ENCODE measurements at places on chromosomes 4 and X.

GRCh38 chr4:141229408-141230101, 8.9 kb downstream of the ZNF330 start:
- no peak for DNase-seq

- no peak for DNase-seq
Measured at GRCh38 chr4:56817840-56818491, 3.5 kb downstream of the SPINK2 start.

DNA sequence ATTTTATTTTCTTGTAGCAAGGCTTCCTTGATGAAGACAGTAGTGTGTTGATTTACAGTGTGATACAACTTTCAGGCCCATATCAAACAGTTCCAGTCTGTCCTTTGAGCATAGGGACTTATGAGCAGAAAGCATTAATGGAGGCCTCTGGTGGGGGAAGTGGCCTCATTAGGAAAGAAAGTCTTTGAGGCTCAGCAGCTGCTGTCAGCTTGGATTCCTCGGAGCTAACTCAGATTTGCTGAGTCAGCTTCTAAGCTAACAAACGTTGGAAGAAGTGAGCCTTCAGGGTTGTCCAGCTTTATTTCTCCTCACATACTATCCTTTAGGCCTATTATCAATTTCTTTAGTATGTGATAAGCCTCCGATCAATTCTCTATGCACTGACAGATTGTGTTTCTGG, 15.8 kb upstream of the SFRP2 start:
- no peak for DNase-seq

- no peak for DNase-seq
Measured at GRCh38 chr4:113499696-113500095, 261.8 kb downstream of the CAMK2D start.

GRCh38 chrX:110302975-110303374, 14.9 kb downstream of the AMMECR1 start:
- DNase-seq = no peak

DNA sequence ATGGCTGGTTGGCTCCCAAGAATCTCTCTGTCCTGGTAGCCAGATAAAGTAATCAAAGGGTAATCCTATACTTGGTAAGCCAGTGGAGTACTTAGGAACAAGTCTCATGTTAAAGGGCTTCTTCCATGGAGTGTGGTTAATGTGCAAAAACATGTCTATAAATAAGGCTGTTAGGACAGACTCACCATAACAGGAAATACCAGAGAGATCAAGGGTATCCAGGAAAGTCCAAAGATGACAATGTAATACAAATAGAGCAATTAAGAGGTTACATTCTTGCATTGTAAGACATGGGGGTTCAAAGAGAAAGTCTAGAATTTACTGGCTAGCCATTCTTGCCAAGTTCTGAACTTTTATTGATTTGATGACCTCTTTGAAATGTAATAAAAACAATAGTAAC, 61.9 kb upstream of the ZCCHC13 start:
- DNase-seq = no peak

- DNase-seq = no peak
Measured at GRCh38 chr4:76594173-76594572, 159.1 kb downstream of the SHROOM3 start.

- peak; percentile 69 for DNase-seq
Measured at GRCh38 chr4:26878794-26879391, 18.3 kb downstream of the STIM2 start.

GRCh38 chr4:83964996-83965541, 429.2 kb downstream of the GPAT3 start:
- no peak for DNase-seq

DNA sequence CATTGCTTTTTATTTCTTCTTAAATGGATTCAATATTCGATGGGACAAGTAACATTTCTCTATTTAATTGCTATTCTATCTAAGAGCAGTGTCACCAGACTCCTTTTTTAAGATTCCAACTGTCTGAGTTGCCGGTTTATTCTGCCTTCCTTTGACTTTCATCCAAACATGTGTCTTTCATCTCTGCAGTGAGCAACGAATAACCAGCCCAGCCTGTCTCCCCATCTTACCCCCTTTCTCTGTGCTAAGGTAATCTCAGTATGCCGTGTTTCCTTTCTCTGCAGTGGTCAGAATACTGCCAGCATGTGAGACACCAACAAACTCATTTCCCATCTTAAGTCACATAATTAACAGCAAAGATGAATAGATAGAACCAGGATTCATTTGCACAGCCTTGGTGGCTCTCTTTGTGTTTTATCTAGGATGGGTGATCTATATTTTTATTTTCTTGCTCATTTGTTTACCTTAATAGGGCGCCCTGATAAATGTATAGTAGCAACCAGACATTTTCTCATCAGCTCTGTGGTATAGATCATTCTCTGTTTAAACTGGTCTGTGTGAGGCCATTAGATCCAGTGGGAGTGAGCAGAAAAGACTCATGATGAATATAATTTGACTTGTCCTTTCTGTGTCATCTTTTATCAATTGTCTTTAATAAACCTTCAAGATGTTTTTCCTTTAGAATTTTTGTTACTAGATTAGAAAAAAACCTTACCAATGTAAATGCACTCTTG, 394.8 kb upstream of the IGFBP7 start:
- DNase-seq = no peak

DNA sequence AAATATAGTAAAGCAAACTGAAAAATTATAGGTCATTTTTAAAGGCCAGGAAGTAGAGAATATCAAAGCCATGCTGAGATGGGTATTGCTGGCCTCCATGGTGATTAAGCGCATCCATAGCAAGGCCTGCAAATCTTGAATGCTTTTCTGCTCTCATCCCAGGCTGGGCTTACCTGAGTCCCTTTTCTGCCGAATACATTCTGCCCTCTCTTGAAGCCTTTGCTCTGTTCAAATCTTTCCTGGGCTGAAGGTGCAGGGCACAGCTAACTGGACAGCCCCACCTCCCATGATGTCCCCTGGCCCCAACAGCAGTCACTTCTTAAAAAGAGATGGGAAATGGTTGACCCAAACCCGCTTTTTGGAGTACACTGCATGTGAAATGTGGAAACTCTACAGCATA, 10.1 kb upstream of the EIF1AX start:
- no peak for DNase-seq

GRCh38 chr4:102469806-102470205, 31.4 kb upstream of the NFKB1 start:
- no peak for DNase-seq

DNA sequence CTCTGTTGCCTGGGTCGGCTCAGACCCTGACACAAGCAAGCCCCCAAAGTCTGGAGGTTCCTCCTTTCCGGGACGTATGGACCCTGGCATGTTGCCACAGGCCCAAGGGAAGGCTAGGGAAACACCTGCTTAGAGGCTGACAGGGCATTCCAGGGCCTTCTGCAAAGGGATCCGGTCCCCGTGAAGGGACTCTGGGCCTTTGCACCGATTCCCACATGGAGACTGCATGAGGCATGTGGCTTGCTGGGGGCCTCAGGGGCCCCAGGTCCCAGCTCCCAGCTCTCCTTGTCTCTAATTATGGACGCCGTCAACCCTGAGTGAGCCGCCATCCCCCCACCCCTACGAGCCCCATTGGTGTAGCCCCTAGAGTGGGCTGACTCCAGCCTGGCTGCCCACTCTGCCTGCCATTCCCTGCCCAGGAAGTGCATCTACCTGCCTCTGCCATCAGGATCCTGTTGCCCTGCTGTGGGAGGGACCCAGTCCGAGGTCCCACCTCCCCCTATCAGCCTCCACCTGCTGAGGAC, 4.2 kb upstream of the RGS12 start:
- peak; percentile 47 for DNase-seq

GRCh38 chr4:123785538-123785937, 388.9 kb downstream of the SPRY1 start:
- no peak for DNase-seq

DNA sequence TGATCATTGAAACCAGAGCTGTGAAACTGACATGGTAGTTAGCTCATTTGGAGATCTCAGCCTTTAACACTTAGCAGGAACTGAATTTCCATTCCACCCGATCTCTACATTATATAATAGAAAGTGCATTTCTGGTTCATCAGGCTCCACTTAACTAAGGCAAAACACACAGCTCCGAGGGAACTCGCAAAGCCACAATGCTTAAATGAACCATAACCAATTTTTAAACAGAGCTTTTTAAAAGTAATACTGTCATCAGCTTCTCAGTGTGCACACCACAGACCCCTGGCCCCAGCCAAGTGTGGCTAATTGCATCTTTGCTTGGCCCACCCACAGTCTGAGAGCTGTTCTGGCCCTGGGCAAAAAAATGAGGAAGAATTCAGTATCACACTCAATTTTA, 66.1 kb downstream of the DCHS2 start:
- no peak for DNase-seq

DNA sequence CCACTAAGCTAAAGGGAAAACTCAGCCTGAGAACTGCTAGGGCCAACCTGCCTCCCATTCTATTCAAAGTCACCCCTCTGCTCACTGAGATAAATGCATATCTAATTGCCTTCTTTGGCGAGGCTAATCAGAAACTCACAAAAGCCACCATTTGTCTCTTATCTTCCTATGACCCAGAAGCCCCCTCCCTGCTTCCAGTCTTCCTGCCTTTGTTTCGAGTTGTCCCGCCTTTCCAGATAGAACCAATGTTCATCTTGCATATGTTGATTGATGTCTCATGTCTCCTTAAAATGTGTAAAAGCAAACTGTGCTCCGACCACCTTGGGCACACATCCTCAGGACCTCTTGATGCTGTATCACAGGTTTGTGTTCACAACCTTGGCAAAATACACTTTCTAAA, 459.8 kb downstream of the FSTL5 start:
- DNase-seq = no peak

- DNase-seq = no peak
Measured at GRCh38 chr4:138898282-138898681, 117.3 kb upstream of the NOCT start.

GRCh38 chr4:157701695-157701994, 471.2 kb downstream of the GASK1B start:
- DNase-seq = no peak

DNA sequence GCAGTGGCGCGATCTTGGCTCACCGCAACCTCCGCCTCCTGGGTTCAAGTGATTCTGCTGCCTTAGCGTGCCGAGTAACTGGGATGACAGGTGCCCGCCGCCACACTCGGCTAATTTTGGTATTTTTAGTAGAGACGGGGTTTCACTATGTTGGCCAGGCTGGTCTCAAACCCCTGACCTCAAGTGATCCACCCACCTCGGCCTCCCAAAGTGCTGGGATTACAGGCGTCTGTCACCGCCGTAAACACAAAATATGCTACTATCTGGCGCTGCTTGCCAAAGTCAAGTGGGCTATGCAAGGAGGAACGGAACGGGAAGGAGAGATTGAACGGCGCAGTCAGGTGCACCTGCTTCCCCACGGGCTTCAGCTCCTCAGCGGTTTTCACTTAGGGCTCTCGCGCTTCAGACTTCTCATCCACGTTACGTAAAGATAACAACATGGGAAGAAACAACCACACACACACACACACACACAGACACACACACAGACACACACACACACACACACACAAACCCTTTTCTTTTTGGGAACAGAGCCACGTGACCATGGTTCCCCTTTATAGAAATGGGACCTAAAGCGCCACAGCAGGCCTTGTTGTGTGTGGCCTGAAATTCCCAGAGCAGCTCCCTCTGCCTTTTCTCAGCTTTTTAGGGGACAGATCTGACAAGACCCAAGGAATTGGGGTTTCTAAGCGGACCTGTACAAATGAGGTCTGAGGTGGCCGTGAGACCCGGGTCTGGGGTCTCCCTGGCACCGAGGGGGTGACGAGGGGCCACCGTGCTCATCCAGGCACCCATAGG, 1.5 kb downstream of the P2RY8 start:
- DNase-seq = peak; percentile 83

GRCh38 chr4:81040012-81040659, 9.6 kb downstream of the BMP3 start:
- DNase-seq = no peak

DNA sequence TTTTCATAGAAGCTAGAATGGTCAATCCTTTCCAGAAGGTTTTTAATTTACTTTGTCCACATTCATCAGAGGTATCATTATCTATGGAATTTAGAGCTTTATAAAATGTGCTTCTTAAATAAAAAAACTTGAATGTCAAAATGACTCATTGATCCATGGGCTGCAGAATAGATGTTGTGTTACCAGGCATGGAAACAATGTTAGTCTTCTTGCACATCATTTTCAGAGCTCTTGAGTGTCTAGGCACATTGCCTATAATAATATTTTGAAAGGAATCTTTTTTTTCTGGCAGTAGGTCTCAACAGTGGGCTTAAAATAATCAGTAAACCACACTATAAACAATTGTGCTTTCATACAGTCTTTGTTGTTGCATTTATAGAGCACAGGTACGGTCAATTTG, 200.3 kb downstream of the FAT4 start:
- DNase-seq = no peak

- DNase-seq = no peak
Measured at GRCh38 chr4:23873717-23874535, 15.9 kb downstream of the PPARGC1A start.

GRCh38 chrX:37370499-37371141, 21.5 kb downstream of the PRRG1 start:
- no peak for DNase-seq

DNA sequence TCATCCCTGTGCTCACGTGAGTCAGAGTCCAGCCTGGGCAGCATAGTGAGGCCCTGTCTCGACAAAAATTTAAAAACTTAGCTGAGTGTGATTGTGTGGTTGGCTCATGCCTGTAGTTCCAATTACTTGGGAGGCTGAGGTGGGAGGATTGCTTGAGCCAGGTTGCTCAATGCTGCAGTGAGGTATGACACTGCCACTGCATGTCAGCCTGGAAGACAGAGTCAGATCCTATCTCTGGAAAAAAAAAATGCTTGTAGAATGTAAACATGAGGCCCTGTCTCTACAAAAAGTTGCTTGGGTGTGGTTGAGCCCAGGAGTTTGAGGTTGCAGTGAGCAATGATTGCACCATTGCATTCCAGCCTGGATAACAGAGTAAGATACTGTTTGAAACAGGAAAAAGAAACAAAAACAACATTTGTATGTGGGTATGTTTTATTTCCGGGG, 11.3 kb upstream of the YTHDC1 start:
- no peak for DNase-seq

- DNase-seq = no peak
Measured at GRCh38 chrX:41913476-41913875, 9.9 kb downstream of the CASK start.

DNA sequence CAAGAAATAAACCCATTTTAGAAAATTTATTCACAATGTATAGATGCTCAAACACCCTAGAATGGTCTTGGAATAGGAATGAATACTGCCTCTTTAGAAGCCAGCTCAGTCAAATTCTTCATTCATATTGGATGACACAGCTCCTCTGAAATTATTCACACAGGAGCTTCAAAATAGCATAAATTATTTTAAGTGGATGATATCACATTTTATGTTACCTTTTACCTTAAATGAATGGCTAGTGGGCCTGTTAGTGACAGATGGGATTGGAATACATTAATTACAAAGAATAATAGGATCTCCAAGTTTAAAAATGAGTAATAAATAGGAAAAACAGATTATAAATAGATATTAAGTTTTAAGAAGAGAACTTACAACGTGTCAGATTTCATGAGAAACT, 184.4 kb downstream of the GABRB1 start:
- DNase-seq = no peak

DNA sequence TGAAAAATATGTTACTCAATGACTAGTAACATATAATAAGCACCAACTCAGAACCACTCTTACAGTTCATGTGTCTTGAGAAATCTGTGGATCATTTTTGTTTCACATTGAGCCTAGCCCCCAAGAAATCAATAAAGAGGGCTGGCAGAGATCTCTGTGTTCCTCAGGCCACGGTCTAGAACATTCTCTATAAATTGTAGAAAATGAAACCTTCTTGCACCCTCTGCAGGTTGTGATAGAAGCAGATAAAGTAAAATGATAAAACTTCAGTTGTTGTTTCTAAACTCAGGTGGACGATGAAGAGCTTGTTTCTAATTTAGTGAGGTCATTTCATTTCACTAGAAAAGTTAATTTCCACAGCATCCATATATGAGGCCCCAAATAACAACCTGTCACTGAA, 182.7 kb downstream of the KIT start:
- DNase-seq = no peak

All from activated effector memory CD4-positive, alpha-beta T cell treated with anti-CD3 and anti-CD28 coated beads, Interleukin-2, amount 50 U/mL, for 16 hours (primary cell).